ENCODE measurements at places on chromosomes 1 and 21. TPM values are rescaled to one million over a fixed set of nuclear protein-coding genes. Genes with fewer than 3 reads are reported as not detected.

DNA sequence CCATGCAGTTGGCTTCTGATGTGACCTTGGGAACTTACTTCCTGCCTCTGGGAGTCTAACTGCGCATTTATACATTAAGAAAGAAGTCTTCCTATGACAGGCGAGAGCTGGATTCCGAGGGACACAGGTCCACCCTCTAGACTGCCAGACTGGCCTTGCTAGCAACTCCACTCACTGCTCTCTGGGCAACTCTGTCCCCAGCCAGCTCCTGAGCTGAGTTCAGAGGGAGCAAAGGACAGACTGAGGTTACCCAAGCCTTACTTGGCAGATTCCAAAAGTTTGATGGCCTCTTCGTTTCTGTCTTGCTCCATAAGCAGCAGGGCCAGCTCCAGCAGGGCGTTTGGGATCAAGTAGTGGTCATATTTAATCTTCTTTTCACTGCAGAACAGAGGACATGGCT, 41.8 kb downstream of the TTC39A start:
- no peak overlapping the region for H3K27ac ChIP-seq
- DNase-seq, result no peak
- H3K36me3 ChIP-seq, result peaks cover 4% of the 10 kb centered on the region
- H3K4me3 ChIP-seq, result no peak overlapping the region
- peaks cover 9% of the 10 kb centered on the region for H3K4me1 ChIP-seq

Gene SLAMF7
- total RNA-seq, result under 0.01 TPM

Gene TBX19
- 1.1 TPM for total RNA-seq

GRCh38 chr1:246647113-246647512, 77.1 kb upstream of the SCCPDH start:
- H3K4me3 ChIP-seq, result no peak overlapping the region
- H3K4me1 ChIP-seq, result peaks cover 6% of the 10 kb centered on the region
- H3K27ac ChIP-seq, result peak overlapping the region; percentile 51
- H3K36me3 ChIP-seq, result peaks cover 37% of the 10 kb centered on the region
- no peak for DNase-seq
- H3K27me3 ChIP-seq, result no peaks in the 10 kb centered on the region

DNA sequence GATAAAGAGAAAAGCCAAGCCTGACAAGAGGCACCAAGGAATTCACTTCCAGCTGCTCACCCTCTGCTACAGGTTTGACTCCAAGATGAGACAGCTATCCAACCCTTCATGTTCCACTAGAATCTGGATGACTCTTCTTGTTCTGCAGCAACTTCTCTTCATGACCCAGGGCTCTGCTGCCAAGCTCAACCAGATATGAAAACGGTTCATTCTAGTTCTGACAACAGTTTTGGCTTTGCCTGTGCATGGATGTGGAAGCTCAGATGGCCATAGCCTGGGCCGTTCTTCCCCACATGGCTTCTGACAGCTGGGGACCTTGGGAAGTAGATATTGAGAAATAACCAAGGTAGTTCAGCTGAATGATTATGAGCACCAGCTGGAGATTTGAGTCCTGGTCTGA, 13.7 kb downstream of the PI4KB start:
- H3K4me3 ChIP-seq, result no peak overlapping the region
- DNase-seq, result no peak
- H3K36me3 ChIP-seq, result peaks cover 49% of the 10 kb centered on the region
- peaks cover 49% of the 10 kb centered on the region for H3K4me1 ChIP-seq
- no peaks in the 10 kb centered on the region for H3K27me3 ChIP-seq

DNA sequence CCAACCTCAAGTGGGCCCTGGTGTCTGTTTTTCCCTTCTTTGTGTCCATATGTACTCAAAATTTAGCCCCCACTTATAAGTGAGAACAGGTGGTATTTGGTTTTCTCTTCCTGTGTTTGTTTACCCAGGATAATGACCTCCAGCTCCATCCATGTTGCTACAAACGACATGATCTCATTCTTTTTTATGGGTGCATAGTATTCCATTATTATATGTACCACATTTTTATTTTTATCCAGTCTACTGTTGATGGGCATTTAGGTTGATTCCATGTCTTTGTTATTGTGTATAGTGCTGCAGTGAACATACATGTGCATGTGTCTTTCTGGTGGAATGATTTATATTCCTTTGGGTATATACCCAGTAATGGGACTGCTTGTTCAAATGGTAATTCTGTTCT, 27.6 kb downstream of the FCRL3 start:
- H3K27me3 ChIP-seq, result no peaks in the 10 kb centered on the region
- no peaks in the 10 kb centered on the region for H3K4me1 ChIP-seq
- no peak for DNase-seq
- no peak overlapping the region for H3K4me3 ChIP-seq

GRCh38 chr1:60923389-60924087, 158.8 kb upstream of the NFIA start:
- no peak for DNase-seq
- H3K36me3 ChIP-seq, result no peaks in the 10 kb centered on the region

- H3K4me1 ChIP-seq, result peaks cover 6% of the 10 kb centered on the region
- peaks cover 58% of the 10 kb centered on the region for H3K27me3 ChIP-seq
- DNase-seq, result no peak
- H3K36me3 ChIP-seq, result no peaks in the 10 kb centered on the region
- H3K27ac ChIP-seq, result no peak overlapping the region
Measured at GRCh38 chr1:154874465-154874864, 4.4 kb upstream of the KCNN3 start.

Gene OR2W3
- 1.1 TPM for total RNA-seq

DNA sequence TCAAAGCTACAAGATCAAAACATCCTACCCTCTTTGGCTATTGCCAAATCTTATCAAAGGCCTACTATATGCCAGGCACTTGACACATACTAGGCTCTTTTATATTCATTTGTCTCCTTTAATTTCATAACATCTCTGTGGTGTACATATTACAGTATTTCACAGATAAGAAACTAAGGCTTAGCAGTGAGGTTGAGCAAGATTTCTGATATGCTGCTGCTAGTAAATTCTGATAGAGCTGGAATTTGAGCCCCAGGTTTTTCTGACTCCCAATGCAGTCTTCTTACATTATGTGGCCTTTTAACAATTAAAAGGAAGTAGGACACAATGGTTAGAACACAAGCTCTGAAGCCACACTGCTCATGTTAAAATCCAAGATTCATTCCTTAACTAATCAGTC, 16.8 kb downstream of the CCDC185 start:
- no peak overlapping the region for H3K4me3 ChIP-seq
- no peaks in the 10 kb centered on the region for H3K27me3 ChIP-seq
- no peak for DNase-seq
- H3K36me3 ChIP-seq, result no peaks in the 10 kb centered on the region

Gene FAM72C
- total RNA-seq, result 0.59 TPM

DNA sequence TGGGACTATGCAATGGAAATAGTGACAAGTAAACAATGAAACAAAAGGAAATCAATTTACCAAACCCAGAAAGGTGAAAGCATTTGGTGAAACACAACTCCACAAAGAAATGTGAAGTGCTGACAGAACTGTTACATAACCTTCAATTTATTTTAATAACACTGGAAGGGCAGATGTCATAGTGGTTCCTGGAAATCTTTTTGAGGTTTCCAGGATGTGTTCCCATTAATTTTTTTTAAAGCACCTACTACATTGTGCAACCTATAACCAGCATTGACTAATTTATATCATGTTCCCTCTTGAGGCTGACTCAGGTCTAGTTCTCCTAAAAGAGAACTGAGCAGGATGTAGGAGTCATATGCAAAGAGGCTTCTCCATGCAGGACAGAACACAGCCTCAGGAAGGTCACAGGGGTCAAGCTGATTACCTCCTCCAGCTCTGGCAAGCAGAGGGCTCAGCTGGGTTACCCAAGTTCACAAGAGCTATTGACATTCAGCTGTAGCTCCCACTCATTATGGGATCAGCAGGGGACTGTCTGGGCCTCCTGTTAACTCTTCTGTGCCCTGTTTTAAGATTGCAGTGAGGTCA, 157.1 kb upstream of the NRIP1 start:
- DNase-seq, result peak; percentile 80
- H3K27me3 ChIP-seq, result no peaks in the 10 kb centered on the region
- H3K4me1 ChIP-seq, result peaks cover 22% of the 10 kb centered on the region
- peak overlapping the region; percentile 47 for H3K27ac ChIP-seq
- H3K36me3 ChIP-seq, result no peaks in the 10 kb centered on the region

Gene CR1
- under 0.01 TPM for total RNA-seq

Gene SPRR4
- total RNA-seq, result not detected

Gene SH2D1B
- not detected for total RNA-seq

DNA sequence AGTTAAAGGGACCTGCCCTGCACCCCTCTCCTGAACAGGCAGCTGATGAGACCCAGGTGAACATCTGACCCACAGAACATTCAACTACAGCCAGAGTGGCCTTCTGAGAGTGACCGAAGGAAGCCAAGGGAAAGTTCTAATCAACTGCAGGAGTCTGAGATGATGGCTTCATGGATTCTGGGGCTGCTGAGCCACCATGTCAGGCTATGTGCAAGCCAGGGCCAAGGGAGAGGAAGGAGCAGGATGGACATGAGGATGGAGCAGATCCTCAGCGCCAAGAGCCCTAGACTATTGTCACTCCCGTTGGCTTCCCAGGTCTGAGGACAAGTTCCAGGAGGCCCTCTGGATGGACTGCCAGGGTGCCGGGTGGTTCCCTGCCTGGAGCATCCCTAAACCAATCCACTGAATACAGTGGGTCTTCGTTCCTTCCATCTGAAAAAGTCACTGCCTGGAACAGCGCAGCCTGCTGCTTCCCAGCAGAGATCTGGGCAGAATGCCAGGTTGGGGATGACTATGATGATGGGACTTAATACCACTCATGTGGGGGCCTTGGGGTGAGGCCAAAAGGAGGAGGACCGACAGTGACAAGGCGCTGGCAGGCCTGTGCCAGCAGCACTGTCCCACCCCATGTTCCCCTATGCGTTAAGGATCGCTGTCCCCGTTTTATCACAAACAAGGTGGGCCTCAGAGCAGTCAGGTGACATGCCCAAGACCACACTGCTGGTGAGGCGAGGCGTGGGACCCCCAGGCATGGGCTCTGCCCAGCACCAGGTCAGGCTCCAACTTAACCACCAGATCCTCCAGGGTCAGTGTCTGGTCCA, 19.8 kb downstream of the SPOCD1 start:
- peak overlapping the region; percentile 97 for H3K4me3 ChIP-seq
- H3K36me3 ChIP-seq, result peaks cover 56% of the 10 kb centered on the region
- H3K4me1 ChIP-seq, result peaks cover 40% of the 10 kb centered on the region
- peak overlapping the region; percentile 44 for H3K27ac ChIP-seq
- peak; percentile 92 for DNase-seq

Gene FCGR3B
- total RNA-seq, result not detected

Gene CDA
- total RNA-seq, result 0.59 TPM

- peak within 1 kb of the TSS; percentile 88 for H3K4me3 ChIP-seq
- H3K27me3 ChIP-seq, result no peaks in the 10 kb centered on the region
Measured at GRCh38 chr1:31412732-31413404, at the start of gene SERINC2. Gene SERINC2, plus strand, starts transcription at chr1:31413213. Its CDS starts 53 bp downstream, at chr1:31413266.

GRCh38 chr1:1406821-1407635, at the start of gene MRPL20:
Gene MRPL20, minus strand, starts transcription at chr1:1407293. Its CDS starts 76 bp downstream, at chr1:1407217.
- H3K27ac ChIP-seq, result peak within 1 kb of the TSS; percentile 76
- DNase-seq, result peak; percentile 100
- H3K4me1 ChIP-seq, result peaks cover 17% of the 10 kb centered on the region
- peaks cover 32% of the 10 kb centered on the region for H3K36me3 ChIP-seq
- no peaks in the 10 kb centered on the region for H3K27me3 ChIP-seq

- H3K4me3 ChIP-seq, result no peak overlapping the region
- no peak overlapping the region for H3K27ac ChIP-seq
- no peaks in the 10 kb centered on the region for H3K27me3 ChIP-seq
- peaks cover 10% of the 10 kb centered on the region for H3K4me1 ChIP-seq
- no peaks in the 10 kb centered on the region for H3K36me3 ChIP-seq
Measured at GRCh38 chr1:93824834-93825233, 54.2 kb downstream of the DNTTIP2 start.

GRCh38 chr1:40662864-40663263, 2.6 kb downstream of the RIMS3 start:
- no peaks in the 10 kb centered on the region for H3K4me1 ChIP-seq
- H3K36me3 ChIP-seq, result no peaks in the 10 kb centered on the region
- no peak overlapping the region for H3K4me3 ChIP-seq
- peak; percentile 91 for DNase-seq
- no peak overlapping the region for H3K27ac ChIP-seq
- peaks cover 36% of the 10 kb centered on the region for H3K27me3 ChIP-seq

Gene S100A7
- not detected for total RNA-seq

Gene PTGFRN
- 52.7 TPM for total RNA-seq

- no peaks in the 10 kb centered on the region for H3K36me3 ChIP-seq
- H3K27me3 ChIP-seq, result peaks cover 34% of the 10 kb centered on the region
- H3K27ac ChIP-seq, result no peak overlapping the region
- DNase-seq, result peak; percentile 81
- H3K4me1 ChIP-seq, result peaks cover 9% of the 10 kb centered on the region
- no peak overlapping the region for H3K4me3 ChIP-seq
Measured at GRCh38 chr1:40318970-40319621, 2.0 kb upstream of the COL9A2 start.

- H3K27me3 ChIP-seq, result peaks cover 27% of the 10 kb centered on the region
- H3K36me3 ChIP-seq, result no peaks in the 10 kb centered on the region
Measured at GRCh38 chr1:71043065-71043464, 4.6 kb downstream of the PTGER3 start.

DNA sequence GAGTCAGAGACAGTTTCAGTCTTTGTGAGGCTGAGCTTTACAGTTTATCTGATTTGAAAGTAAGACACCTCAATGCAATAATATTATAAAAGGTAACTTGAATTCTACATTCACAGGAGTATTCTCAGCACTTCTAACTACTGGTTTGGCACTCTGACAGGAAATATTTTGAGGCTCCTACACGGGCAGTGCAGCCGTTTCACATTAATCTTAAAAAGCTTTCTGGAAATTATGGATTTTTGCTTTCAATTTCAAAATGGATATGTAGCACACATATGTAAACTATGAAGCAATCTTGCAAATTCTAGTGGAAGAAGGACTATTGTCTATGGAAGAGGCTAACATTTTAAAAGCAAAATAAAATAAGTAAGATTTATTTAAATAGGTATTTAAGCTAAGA, 262.9 kb upstream of the SNX7 start:
- peaks cover 9% of the 10 kb centered on the region for H3K4me1 ChIP-seq
- no peaks in the 10 kb centered on the region for H3K27me3 ChIP-seq
- H3K4me3 ChIP-seq, result peak overlapping the region; percentile 46

GRCh38 chr1:248890549-248891498, 15.2 kb upstream of the PGBD2 start:
- no peaks in the 10 kb centered on the region for H3K36me3 ChIP-seq
- no peak overlapping the region for H3K4me3 ChIP-seq
- no peaks in the 10 kb centered on the region for H3K27me3 ChIP-seq
- no peaks in the 10 kb centered on the region for H3K4me1 ChIP-seq

Measured in osteoblast (primary cell).